ENCODE measurements at places on chromosomes 3 and 15. TPM values are rescaled to one million over a fixed set of nuclear protein-coding genes. Genes with fewer than 3 reads are reported as not detected.
A peak's percentile ranks its signal among the peaks of the same experiment; 100 is the strongest.

SLC9C1 gene
- not detected for polyA plus RNA-seq

- no peak for DNase-seq
These were observed 32.4 kb downstream of the PAK2 start for GRCh38 chr3:196772102-196772501.

- DNase-seq: no peak
These were observed 687 bp downstream of the ALDH1A3 start for GRCh38 chr15:100880139-100880896.

DNA sequence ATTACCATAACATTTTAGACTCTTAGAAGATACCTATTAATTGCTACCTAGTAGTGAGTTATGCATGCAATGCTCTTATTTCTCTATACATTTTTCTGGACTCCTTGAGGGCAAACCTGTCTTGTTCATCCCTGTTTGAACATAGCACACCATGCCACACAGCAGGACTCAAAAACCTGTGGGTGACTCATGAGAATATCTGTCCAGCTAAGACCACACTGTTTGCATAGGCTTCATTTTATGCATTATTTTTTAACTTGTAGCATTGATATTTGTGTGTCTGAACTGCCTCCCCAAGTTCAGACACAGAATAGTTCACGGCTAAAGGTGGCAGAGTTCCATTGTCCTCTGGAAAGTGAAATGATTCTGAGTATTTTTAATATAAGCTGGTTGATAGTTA, 1.8 kb downstream of the LMCD1 start:
- no peak for DNase-seq

- no peak for DNase-seq
These were observed 309.0 kb upstream of the MDFIC2 start for GRCh38 chr3:70621451-70621850.

GRCh38 chr3:195154111-195154791, 116.7 kb downstream of the XXYLT1 start:
- peak; percentile 80 for DNase-seq

ATP2B2 gene
- polyA plus RNA-seq: not detected

SLC2A2 gene
- polyA plus RNA-seq: not detected

GRCh38 chr15:27844018-27844666, 255.0 kb downstream of the OCA2 start:
- DNase-seq: no peak

DNA sequence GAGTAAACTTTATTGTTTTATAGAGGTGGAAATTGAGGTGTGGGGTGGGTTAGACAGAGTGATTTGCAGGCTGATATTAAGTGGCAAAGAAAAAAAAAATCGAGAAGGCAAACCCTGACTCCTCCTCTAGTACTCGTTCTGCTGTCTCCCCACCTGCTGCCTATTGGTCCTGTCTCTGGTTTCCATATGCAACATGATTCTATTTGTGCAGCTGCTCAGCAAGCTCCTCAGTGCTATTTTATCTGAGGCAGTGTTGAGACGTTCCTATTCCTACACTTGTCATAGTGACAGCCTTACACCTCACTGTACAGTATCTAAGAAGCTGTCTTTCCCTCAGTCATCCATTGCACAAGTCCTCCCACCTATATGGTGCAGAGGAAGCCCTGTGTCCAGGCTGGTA, 45.1 kb downstream of the RSL24D1 start:
- no peak for DNase-seq

- DNase-seq: no peak
These were observed 498.2 kb downstream of the PYDC2 start for GRCh38 chr3:191958980-191959671.

ZFAND6 gene
- 108 TPM for polyA plus RNA-seq

GRCh38 chr15:73683777-73684580, at the start of gene CD276:
TSS of gene CD276 (plus strand) at chr15:73684383. CDS start at chr15:73699640, 15,257 bp downstream.
- DNase-seq: no peak

GRCh38 chr3:148178503-148178902, 519.2 kb upstream of the AGTR1 start:
- DNase-seq: no peak

GRCh38 chr3:100270215-100270583, 9.4 kb downstream of the TBC1D23 start:
- DNase-seq: no peak

DNA sequence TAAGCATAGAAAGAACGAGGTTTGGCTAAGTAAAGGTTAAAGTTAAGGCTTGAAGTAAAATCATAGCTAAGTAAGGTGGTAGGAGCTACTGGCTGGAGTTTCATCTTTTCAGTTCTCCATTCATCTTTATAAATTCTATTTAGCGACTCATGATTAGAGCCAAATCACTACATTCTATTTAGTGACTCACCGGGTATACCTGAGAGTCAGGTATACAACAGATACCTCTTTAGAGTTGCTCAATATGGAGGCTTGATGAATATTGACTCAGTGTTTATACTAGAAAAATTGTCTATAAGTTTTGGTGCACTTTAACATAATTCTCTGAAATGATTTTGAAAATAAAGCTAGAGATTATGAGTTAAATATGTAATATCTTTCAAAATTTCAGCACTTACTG, 328.8 kb upstream of the GRM7 start:
- no peak for DNase-seq

CEP97 gene
- 1.2 TPM for polyA plus RNA-seq

NSUN3 gene
- polyA plus RNA-seq: 8.7 TPM

ATP13A5 gene
- polyA plus RNA-seq: not detected

DNA sequence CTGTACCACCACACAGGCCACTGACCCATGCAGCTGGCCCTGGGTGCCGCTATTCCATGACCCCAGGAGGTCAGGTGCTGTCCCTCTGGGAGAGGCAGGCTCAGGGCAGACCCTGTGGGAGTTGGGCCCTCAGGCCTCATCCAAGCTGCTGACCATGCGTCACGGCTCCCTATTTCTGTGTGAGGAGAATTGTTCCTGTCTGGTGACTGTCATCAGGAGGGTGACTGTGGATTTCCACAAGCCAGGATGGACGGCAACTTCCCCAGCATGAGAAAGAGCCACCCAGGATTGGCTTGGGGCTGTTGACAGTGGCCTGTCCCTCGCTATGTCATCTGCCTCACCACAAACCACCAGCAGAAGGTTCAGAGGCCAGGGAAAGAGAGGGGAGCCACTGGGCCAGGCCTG, 41.4 kb downstream of the ZDHHC19 start:
- DNase-seq: no peak

- no peak for DNase-seq
These were observed 34.6 kb downstream of the NBEAL2 start for GRCh38 chr3:47014036-47014435.

GRCh38 chr15:38854506-38854905, 289.9 kb upstream of the RASGRP1 start:
- DNase-seq: no peak

PLCH1 gene
- polyA plus RNA-seq: 0.06 TPM

LRTM1 gene
- not detected for polyA plus RNA-seq

DNA sequence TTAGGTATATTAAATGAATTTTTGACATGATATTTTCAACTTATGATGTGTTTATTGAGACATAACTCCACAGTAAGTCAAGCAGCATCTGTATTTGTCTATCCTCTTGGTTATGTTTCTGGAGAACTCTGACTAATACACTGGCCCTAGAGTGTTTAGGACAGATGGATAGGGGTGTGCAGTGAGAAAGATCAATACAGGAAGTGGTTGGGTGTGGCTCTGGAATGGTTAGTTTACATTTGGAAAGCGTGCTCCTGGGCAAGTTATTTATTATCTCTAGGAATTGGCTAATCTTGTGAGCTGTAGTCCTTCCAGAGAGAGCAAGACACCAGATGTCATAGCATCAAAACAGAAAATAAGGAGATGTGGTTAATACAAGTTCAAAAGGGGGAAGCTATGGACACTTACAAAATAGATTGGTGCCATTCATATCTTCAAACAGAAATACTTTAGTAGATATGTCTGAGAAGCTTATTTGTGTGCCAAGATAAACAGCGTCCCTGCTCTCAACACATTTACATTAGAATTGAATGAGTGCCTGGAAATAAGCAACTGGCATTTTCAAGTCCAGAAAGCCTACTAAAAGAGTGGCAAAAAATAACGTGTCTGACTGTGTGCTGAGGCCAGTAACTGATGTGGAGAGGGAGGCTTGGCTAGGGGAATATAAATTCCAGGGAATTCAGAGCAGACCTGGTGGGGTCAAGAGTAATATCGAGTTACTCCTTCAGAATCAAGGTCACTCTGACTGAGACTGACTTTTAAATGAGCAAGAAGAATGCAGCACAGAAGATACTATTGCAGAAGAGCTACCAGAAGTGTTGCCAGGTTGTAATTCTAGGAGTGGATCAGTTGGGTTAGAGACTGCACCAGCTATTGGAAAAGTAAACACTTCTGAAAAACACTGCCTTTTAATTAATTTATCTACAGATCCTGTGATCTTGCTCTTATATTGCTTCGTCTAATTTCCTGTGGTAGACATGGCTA, 33.4 kb upstream of the PLAAT1 start:
- DNase-seq: no peak

DNA sequence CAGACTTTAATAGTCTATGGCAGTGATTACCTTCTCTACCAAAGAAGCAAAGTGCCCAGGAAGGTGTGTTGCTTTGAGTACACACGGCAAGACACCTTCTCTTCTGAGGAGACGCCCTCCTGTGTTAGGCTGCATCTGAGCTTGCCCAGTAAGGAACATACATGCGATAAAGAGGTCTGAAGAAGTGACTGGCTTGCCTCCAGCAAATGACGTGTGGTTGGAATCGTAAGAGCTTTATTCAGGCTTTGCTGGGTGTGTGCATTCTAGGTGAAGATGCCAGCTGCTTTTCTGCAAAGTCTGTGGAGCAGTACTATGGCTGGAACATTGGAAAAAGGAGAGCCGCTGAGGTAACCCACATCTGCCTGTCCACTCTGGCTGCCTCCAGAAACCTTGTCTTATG, 22.4 kb downstream of the MAP6D1 start:
- no peak for DNase-seq

DNA sequence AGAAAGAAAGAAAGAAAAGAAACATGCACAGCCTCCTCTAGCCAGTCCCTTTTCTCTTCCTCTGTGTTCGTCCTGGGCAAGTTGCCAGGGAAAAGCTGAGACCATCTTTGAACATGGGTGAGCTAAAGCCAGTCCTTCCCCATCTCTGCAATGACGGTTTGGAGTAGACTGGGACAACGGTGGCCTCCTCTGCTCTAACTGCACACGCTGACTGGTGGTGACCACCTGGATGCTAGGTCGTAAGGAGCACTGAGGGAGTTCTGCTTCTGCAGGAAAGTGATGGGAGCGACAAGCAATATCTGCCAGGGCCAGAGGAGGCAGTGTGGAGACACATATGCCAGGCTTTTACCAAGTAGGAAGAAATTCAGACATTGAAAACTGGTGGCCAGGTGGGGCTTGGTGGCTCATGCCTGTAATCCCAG, 111.7 kb downstream of the NUP210 start:
- DNase-seq: no peak

DNA sequence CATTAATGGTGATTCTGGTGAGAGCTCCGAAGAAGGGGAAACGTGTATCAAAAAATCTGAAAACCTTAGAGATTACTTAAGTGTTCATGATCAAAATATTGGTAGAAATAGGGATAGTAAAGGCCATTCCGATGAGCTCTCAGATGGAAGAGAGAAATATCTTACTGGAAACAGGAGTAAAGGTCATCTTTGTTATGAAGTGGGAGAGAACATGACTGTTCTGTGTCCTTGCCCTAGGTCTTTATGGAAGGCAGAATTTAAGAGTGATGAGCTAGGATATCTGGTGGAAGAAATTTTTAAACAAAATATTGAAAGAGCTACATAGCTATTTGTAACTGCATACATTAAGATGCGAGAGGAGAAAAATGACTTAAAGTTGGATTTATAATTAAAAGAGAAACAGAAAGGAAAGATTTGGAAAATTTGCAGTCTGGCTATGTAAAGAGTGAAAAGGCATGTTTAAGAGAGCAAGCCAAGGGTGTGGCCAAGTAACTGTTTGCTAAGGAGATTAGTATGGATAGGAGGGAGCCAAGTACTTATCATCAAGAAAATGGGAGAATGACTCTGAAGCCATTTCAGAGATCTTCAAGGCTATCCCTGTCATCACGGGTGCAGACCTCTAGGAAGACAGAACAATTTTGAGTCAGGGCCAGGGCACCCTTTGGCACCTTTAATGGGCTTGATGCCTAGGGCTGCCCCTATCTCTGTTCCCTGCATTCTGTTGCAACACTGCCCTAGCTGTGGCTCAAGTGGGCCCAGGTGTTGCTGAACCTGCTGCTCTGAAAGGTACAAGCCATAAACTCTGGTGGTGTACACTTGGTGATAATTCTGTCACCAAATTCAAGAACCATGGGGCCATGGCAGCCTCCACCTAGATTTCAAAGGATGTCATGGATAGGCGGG, 27.3 kb downstream of the SLMAP start:
- no peak for DNase-seq

GRCh38 chr3:147886879-147887278, 477.7 kb downstream of the ZIC1 start:
- no peak for DNase-seq

GRCh38 chr15:25812845-25813244, 50.3 kb downstream of the ATP10A start:
- DNase-seq: no peak

PRSS50 gene
- not detected for polyA plus RNA-seq

DNA sequence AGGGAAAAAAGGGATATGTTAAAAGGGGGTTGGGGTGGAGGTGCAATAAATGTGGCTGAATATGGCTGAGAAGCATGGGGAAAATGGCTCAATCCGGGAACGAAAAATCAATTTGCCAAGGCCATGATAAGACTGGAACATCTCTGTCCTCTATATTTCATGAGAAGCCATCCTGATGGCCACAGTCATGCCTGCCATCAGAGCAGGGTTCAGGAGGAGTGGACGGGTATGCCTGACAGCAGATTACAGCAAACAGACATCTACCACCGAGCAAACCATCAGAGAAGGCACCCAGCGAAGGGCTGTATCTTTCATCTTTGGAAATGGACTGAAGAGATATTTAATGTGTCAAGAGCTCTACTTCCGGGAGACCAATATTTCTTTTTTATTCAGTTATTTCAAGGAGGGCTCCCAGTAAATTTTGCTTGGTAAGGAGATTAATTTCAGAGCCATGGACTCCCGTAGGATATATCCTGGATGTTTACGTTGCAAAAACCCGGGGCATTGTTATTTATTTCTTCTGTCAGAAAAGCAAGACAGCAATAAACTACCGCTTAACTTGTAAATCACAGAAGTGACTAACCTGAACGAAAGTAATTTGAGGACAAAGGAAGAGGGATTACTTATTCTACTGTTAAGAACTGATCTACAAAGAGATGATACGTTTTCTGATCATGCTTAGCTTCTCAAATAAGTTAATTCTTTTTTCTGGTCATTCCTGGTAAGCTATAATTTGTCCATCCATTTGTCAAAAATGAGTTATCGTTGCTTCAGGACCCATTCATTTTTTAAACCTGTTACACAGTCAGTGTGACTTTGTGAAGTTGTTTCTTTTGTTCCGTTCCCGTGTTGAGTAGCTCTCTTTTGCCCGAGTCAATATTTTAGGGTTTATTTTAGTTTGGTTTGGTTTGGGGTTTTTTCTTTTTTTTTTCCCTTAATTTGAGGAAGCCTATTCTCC, 80.6 kb upstream of the CHD2 start:
- no peak for DNase-seq

MYL3 gene
- 1.0 TPM for polyA plus RNA-seq

- DNase-seq: no peak
These were observed 12.2 kb downstream of the SLC25A26 start for GRCh38 chr3:66233033-66233432.

All from BJ (cell line).